Heart right ventricle (tissue), 16 donors: ENCODE measurements at places on chromosomes 12 and 14.
A peak's percentile ranks its signal among the peaks of the same experiment; 100 is the strongest.

- H3K36me3 ChIP-seq: no peaks in the 10 kb centered on the region
- no peaks in the 10 kb centered on the region for H3K27me3 ChIP-seq
- no peak overlapping the region for H3K4me3 ChIP-seq
- no peaks in the 10 kb centered on the region for H3K4me1 ChIP-seq
- no peak overlapping the region for H3K27ac ChIP-seq
These were observed 78.5 kb downstream of the ST8SIA1 start for GRCh38 chr12:22256041-22256441.

GRCh38 chr14:105938055-105938863 is 411.9 kb downstream of the TMEM121 start:
- H3K27me3 ChIP-seq: peaks cover 16% of the 10 kb centered on the region
- no peak overlapping the region for H3K4me3 ChIP-seq
- H3K27ac ChIP-seq: no peak overlapping the region

GRCh38 chr14:54435500-54435981 is 5.6 kb downstream of the CNIH1 start:
- DNase-seq: no peak
- H3K27ac ChIP-seq: peak overlapping the region; percentile 46
- no peaks in the 10 kb centered on the region for H3K27me3 ChIP-seq
- H3K4me1 ChIP-seq: peaks cover 55% of the 10 kb centered on the region

GRCh38 chr12:91604897-91605296 is 422.3 kb upstream of the DCN start:
- no peaks in the 10 kb centered on the region for H3K4me1 ChIP-seq
- H3K4me3 ChIP-seq: no peak overlapping the region
- no peak for DNase-seq
- no peak overlapping the region for H3K27ac ChIP-seq

DNA sequence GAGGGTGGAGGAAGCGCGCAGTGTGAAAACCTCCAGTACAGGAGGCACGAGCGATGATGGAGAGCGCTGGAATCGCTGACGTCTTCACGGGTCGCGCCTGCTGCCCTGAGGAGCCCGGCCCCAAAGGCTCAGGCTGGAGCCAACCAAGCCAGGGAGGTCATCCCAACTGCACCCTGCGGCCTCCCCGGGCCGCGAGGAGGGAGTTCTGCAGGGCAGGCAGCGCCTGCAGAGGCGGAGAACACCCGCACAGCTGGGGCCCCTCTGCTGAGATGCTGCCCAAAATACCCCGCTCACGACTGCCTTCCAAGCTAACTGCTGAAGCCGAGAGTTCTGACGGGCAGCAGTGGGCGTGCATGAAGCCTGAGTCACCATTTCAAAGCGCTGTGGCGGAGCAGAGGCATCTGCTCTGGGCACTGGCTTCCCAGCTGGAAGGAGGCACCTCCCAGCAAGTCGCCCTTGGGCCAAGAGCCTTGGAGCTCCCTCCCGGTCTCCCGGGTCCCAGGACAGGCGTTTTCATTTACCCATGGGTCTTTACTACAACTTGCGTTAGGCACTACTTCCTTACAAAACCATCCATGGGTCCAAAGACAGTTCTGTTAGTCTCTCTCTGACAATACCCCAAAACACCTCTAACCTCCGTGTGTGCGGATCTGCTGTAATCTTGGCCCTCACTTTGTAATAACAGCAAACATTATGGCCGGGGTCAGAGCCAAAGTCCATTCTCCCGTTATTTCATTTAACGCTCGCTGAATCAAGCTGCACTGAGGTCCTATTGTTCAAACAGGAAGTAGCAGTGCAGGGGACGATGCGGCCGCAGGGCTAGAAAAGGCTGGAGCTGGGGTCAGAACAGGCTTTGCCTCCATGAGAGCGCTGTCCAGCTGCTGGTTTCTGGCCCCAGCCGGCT is 60.1 kb upstream of the RIMBP2 start:
- no peak overlapping the region for H3K27ac ChIP-seq
- DNase-seq: peak; percentile 36
- peaks cover 15% of the 10 kb centered on the region for H3K4me1 ChIP-seq
- no peak overlapping the region for H3K4me3 ChIP-seq
- H3K27me3 ChIP-seq: peaks cover 25% of the 10 kb centered on the region

DNA sequence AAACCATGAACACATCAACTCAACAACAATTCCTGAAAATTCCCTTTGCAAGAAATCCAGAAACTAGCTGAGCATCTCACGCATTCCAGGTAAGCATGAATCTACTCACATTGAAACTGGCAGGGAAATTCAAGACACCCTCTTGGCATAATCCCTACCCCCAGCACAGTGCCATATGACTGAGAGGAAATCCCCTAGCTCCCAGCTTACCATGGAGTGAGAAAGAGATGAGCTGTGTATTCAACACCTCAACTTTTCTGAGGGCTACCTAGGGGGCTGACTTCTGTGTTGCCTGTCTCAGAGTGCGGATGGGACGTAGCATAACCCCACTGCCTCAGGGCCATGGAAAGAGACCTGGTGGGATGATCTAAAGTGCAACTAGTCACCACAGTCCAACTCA is 37.7 kb upstream of the GPR132 start:
- peaks cover 20% of the 10 kb centered on the region for H3K27me3 ChIP-seq
- H3K4me1 ChIP-seq: no peaks in the 10 kb centered on the region
- H3K36me3 ChIP-seq: no peaks in the 10 kb centered on the region
- no peak overlapping the region for H3K27ac ChIP-seq
- no peak for DNase-seq
